ENCODE measurements at places on chromosomes 6 and 20.

GRCh38 chr6:28742668-28743270 is 181.0 kb downstream of the TRIM27 start:
- DNase-seq = no peak

DNA sequence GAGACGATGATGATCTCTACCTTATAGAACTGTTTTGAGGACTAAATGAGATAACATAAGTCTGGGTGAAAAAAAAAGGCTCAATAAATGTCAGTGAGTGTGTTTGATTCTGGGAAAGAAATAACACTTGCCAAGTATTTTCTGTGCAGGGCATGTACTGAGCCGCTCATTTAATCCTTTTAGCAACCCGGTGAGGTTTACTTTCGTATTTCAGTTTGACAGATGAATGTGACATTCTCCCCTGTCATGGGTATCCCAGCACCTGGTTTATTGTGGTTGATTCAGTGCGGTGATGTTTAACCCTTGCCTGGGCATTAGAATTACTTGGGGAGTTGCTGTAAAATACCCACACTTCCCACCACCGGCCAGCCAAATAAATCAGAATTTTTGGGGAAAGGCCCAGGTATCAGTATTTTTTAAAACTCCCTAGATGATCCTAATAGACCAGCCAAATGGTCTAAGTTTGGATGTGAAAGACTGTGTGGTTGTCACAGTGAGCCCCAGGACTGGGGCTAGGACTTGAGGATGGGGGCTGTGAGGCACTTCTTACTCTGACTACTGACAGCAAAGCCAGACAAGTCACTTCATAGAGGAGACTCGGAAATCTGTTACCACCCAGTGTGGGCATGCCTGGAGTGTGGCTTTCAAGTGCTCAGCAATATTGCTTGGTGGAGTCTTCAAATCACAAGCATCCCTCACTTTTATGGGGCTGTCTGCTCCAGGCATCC is 100.2 kb upstream of the KCNG1 start:
- DNase-seq = no peak

DNA sequence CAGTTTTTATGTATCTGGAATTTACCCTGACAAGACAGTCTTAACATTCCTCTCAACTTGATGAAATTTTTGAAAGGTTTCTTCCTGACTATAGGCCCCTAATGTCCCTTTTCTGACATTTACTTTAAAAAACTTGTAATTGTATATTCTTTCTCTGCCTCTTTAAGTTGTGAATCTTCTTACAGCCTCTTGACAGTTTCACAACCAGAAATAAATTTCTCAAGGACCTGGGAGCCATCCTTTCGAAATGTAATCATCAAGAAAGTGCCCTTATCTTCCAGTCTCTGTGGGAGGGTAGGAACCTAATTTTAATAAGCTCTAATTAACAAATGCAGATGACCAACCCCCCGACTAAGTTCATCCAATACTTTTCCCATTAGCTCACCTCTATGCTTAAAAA is 403.6 kb upstream of the GJE1 start:
- DNase-seq = no peak

GRCh38 chr20:44646023-44646640 is 5.4 kb downstream of the ADA start:
- no peak for DNase-seq

- DNase-seq = no peak
These were observed 289.7 kb downstream of the HTR1B start for GRCh38 chr6:77173472-77174074.

GRCh38 chr6:163709693-163710092 is 295.2 kb downstream of the QKI start:
- no peak for DNase-seq

DNA sequence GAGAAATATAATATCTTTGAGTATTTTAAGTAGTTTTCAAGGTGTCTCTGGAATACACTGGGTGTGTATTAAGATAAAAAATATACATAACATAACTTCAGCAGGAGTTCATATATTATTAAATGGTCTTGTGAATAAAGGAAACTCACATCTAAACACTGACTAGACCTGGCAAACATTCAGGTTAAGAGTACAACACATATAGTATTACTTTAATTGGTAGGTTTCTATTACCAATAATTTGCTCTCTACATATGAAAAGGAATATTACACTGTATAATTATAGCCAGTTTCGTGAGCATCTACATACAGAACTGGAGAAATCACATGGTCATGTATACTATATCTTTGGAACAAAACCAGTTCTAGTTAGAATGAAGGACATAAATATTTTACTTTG is 8.7 kb downstream of the NCOA5 start:
- DNase-seq = no peak

- DNase-seq = no peak
These were observed 272.0 kb downstream of the ADGB start for GRCh38 chr6:146870760-146871159.

DNA sequence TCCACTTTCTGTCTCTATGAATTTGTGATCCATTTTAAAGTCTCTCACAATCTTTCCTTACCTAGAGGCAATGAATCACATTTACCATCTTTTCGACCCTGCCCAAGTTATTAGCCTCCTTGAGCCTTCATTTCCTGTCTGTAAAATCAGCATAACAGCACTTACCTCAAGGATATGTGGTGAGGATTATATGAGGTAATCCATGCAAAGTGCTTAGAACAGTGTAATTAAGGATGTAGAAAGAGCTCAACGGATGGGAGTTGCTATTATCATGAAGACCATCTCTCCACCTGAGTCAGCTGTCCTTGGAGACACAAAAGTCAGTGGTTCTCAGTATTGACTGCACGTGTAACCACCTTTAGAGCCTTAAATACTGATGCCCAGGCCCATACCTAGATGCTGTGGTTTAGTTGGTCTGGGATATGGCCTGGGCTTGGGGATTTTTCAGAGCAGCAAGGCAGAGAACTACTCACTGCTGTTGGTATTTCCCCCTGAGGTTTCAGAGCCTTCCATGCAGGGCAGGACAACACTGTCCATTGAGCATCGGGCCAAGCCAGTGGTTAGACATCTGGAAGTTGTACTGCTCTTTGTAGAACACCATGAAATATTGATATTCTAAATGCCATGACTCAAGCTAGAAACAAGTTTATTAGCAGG is 55.8 kb downstream of the LYRM2 start:
- no peak for DNase-seq

DNA sequence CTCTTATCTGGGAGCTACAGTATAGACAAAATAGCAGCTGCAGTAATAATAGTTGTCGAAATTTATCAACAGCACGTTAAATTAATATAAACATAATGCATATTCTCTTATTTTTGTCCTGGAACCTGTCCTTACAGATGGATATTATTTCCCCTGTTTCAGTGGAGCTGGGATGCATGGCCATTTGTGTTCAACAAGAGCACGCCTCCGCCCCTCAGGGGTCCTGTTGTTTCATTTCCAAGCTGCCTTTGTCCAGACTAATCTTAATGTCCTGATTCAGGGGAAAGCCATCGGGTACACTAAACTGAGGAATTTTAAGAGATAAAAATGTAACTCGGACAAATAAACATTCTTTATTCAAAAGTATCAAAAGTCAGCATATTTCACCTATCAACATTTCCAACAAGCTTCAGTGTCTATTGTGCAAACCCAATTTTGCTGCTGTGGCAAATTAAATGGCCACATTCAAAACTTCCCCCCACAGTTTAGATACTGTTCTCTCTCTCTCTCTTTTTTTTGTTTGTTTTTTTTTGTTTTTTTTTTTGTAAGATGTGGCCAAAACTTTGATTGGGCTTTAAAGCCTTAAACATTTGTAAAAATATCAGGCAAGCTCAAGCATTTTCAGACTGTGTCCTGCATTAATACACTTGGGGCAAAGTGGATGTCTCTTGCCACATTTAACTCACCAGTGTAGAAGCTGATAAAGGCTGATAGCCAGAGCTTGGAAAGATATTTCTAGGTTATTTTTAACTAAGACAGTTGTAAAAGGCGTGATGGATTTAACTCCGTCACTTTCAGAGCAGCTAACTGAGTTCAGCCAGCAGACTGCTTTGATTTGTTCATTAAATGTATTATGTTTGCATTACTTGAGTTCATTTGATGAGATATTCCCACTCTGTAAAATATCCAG is 112.5 kb upstream of the QKI start:
- no peak for DNase-seq

DNA sequence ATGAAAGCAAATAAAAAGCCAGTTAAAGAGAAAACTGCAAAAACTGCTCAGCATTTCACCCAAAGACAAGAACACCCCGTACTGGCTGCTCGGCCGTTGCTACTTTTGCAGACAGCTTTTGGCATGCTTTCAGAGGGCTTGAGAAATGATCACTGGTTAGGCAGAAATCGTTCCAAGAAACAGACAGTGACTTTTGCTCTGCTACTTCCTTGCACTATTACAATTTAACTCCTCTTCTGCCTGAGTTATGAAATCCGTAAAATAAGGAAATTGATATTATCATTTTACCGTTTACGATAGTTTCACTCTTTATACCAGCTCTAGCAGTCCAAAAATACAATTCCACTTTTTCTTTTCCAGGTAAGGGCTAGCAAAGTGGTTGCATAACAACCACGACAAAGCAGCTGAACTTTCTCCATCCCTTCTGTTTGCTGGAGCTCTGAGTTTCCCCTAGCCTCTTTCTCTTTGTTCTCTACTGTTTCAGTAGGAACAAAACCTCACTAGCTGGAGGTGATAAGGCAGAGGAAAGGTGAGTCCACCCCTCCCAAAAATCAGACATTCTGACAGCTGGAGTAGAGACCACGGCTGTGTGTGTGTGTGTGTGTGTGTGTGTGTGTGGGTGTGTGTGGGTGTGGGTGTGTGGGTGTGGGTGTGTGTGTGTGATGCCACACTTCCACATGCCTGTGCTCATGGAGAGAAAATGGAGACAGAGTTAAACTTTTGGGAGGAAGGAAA is 191.8 kb upstream of the RREB1 start:
- no peak for DNase-seq

- DNase-seq = peak; percentile 66
These were observed 580 bp downstream of the VEGFA start for GRCh38 chr6:43770372-43771209.

DNA sequence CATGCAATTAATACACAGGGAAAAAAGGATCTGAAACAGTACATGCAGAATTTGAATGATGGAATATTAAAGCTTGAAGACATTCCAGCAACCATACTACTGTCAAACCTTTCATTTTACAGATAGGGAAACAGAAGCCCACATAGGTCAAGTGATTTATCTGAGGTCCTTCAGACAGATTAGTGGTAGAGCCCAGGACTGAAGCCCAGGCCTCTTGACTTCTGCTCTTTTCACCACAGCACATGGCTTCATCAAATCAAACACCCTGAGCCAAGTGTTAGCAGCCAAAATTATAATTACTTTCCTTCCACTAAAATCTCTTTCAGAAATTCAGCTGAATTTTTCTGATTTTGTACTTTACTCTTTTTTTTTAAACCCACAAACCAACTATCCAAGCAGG is 435.6 kb upstream of the RUNX2 start:
- no peak for DNase-seq

GRCh38 chr6:139529420-139529819 is 155.0 kb upstream of the CITED2 start:
- DNase-seq = no peak

DNA sequence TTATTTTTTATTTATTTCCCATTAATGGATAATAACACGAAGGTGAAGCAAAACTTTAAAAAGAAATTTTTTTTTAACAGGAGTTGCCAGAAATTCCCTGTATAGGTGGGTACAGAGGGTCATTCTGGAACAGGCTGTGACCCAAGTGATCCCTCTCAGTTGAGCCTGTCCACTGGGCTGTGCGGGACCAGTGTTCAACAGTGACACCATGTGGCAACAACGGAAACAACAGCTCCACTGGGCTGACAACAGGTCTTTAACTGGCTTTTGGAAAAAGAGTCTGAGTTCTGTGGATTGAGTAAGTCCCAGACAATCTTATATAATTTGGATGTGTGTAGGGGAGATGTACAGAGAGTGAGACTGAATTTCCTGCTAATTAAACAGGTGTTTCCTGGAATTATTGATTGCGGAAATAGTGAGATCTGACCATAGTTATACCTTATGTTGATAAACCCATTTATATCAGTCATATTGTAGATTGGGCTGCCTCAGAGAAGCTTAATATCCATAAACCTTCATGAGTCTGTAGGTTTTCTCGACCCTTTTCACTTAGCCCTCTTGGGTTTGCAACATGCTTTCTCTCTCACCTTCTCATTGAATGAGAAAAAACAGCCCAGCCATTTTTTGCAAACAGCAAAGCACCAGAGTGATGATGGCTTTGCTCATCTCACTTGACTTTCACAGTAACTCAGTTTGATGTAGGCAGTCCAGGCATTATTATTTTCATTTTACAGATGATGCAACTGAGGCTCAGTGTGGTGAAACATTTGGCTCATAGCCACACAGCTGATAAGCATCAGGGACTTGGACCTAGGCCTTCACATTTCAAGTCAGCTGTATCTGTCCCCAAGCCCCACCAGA is 17.5 kb downstream of the KIAA1755 start:
- DNase-seq = no peak

All from mucosa of descending colon (tissue), 3 donors.